Activated CD4-positive, alpha-beta T cell treated with anti-CD3 and anti-CD28 coated beads for 24 hours (primary cell): ENCODE measurements at places on chromosomes 6 and 20.

DNA sequence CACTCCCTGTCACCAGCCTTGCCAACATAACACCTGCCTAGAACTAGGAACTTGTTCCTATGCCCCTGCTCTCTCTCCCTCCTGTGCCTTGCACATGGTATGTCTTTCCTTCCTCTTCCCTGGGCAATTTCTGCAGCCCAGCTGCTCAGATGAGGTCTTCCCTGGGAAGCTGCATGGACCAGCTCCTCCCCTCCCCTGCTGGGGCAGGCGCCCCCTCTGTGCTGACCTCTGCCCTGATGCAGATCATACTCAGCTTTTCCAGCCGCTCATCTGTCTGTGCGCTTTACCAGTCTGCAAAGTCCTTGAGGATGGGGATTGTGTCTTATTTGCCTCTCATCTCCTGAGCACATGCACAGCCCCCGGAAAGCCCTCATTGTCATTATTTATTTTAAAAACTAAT, 161.8 kb downstream of the SCML4 start:
- DNase-seq: no peak

GRCh38 chr6:54813892-54814291, 32.7 kb upstream of the FAM83B start:
- no peak for DNase-seq

GRCh38 chr20:16451982-16452381, 121.3 kb downstream of the KIF16B start:
- DNase-seq: no peak

GRCh38 chr6:88725111-88725975, 238.1 kb downstream of the RNGTT start:
- no peak for DNase-seq

DNA sequence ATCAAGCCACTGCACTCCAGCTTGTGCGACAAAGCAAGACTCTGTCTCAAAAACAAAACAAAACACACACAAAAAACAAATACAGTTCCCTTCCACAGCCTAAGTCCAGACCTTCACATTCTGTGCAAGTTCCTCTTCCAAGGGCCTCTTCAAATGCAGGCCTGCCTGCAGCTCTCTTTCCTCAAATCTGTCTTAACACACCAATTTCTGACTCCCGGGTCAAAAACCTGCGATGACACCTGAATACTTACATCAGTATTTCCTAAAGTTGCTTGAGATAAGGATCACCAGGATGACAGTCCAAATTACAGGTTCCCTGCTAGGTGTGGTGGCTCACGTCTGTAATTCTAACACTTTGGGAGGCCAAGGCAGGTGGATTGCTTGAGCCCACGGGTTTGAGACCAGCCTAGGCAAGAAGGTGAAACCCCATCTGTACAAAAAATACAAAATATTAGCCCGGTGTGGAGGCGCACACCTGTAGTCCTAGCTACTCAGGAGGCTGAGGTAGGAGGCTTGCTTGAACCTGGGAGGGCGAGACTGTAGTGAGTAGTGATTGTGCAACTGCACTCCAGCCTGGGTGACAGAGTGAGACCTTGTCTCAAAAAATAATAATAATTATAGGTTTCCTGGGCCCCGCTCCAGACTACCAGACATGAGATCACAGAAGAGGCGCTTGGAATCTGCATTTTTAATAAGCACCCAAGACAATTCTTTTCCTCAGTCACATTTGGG, 8.8 kb upstream of the PARD6B start:
- no peak for DNase-seq

DNA sequence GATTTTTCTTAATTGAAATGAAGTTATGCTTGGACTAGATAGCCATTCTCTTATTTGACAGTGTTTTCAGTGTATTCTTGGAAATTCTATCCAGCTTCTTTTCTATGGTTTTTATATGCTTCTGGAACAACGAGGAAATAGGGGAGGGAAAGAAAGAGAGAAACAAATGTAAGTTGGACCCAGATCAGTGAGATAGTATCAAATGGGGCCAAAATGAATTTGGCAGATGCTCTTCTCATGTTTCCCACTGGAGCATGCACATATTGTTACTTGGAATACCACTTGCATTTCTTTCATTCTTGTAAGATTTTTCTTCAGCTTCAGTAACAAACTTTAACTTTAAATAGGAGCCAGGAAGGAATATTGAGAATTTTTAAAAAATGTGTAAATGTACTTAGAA, 312.3 kb downstream of the PRL start:
- DNase-seq: no peak

- DNase-seq: no peak
Observed at GRCh38 chr6:144566868-144567615, 281.9 kb downstream of the UTRN start.

GRCh38 chr20:7716286-7716972, 223.8 kb downstream of the HAO1 start:
- no peak for DNase-seq

- no peak for DNase-seq
Observed at GRCh38 chr20:14599613-14600012, 262.2 kb upstream of the FLRT3 start.

GRCh38 chr6:158835616-158836221, 16.6 kb upstream of the EZR start:
- DNase-seq: no peak

- no peak for DNase-seq
Observed at GRCh38 chr6:106966229-106966628, 8.3 kb downstream of the CD24 start.

DNA sequence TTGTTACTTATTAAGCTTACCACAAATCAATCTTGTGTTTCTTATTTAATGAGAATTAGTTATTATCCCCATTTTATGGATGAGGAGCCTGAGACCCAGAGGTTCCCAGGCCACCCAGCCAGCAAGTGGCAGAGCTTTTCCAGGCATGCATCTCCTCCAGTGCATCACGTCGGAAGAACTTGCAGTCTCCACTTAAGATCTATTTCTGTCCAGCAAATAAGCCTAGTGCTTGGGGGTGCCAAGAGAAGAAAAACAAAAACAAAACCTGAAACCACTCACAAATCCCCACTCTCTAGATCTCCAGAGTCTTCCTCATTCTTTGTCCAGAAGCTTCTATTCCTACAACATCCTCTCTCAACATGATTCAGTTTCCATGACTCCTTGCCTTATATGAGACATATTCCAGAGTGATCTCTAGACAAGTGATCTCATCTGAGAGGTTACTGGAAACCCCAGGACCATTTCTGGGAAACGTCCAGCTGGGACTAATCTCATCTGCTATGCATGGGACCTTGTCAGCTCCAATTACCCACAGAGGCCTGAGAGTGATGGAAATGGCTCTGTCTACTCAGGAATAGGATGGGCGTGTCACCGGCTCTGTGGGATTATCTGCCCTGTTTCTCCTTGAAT, 4.1 kb downstream of the GUCA1B start:
- no peak for DNase-seq

DNA sequence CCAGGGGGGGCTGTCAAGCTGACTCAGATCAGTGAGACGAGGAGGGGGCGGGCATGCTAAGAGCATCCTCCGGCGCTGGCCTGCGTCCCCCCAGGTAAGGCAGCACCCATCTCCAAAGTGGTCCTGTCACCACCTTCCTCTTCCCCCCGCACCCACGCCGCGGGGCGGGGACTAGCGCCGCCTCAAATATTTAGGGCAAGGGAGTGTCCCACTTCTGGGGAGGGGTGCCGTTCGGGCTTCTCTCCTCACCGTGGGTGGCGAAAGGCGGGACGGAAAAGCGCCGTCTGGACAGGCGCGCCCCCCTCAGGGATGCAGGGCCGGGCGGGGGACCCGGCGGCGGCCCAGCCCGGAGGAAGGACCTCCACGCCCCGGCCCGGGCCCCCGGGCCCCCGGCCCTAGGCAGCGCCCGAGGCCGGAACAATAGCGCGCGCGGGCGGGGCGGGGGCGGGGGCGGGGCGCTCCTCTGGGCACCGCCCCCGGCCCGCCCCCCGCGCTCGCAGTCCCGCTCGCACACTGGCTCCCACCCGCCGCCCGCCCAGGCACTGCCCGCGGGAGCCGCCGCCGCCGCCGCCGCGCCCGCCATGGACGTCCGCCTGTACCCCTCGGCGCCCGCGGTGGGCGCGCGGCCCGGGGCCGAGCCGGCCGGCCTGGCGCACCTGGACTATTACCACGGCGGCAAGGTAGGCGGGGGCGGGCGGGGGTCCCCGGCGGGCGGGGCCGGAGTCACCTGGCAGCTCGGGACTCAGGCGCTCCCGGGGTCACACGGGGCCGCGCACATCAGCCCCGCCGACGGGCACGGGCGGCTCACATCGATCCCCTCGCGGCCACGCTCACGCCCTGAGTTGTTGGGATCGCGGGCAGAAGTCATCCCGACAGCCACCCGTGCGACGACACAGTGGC, at the start of gene TOX2:
Gene TOX2, plus strand, starts transcription at position 542 of the 900 bp plus-strand sequence. Its CDS starts 40 bp downstream, at position 582.
- DNase-seq: no peak

DNA sequence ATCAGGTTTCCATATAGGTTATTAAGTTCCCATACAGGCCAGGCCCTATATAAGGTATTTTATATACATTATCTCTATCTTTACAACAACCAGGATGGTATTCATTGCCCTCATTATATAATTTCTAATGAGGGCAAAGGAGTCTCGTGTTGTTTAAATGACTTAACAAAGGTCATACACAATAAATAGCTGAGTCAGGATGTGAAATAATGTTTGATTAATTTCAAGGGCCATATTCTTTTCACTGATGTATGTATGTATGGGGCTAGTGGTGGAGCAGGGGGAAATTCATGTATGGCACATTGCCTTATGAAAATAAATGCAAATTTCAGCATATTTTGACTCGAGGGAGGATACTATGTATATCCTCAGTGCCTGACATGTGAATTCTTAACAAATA, 200.7 kb downstream of the FAXC start:
- no peak for DNase-seq
